Cardiac septum (tissue), 1 donor: ENCODE measurements at places on chromosomes 7 and 10. TPM values are rescaled to one million over a fixed set of nuclear protein-coding genes. Genes with fewer than 3 reads are reported as not detected.
A peak's percentile ranks its signal among the peaks of the same experiment; 100 is the strongest.

TWIST1 gene
- total RNA-seq = 1.2 TPM

DNA sequence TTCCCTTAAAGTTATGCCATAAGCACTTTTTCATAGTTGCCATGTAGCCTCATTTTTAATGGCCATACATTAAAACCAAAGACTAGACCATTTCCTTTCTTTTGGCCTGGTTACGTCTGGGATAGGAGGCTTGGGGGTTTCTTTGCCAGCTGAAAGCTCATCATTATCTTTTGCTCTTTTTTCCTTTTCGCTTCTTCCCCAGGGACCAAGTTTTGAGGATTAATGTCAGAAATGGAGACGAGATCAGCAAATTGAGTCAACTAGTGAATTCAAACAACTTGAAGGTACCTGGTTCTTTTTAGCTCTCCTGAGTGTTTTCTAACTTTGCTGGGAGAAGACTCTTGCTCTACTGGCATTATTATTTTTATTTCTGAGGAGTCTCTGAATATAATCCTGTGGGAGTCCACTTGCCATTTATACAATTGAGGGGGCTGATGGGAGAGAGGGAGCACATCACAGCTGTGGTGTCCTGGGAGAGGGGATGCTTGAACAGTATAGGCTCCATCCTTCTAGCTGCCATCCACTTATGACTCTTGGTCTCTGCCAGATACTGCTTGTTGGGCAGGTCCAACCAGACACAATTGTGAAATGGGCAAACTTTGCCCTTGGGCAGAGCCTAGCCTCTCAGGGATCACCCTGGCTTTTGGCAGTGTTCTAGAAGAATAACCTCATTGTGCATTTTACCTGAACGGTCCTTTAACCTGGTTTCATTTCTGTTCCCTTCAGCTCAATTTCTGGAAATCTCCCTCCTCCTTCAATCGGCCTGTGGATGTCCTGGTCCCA is 5.8 kb downstream of the CPA4 start:
- DNase-seq = no peak

DNA sequence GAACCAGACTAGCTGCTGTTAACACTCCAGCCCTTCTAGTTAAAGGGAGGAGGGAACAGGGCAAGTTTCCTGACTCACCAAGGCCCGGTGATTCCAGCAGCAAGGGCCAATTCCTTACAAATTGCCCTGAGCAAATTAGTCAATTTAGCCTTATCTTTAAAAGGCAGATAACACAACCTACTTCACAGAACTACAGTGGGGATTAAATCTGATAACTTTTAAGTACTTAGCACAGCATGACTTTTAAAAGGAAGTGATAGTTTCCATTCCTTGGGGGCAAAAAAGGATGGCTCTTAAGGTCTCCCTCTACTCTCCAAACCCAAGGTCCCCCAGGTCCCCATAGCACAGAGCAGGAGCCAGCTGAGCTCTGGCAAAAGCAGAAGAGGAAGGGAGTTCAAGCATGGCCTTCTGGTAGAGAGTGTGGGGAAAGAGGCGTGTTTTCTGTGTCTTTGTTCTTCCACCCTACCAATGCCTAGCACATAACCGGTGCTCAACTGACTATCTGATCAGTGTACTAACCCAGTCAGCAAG is 4.0 kb downstream of the CDCA7L start:
- DNase-seq = no peak

- peak; percentile 89 for DNase-seq
These were observed 9.0 kb upstream of the ARPC1B start for GRCh38 chr7:99365318-99366141.

- no peak for DNase-seq
These were observed 383.1 kb downstream of the ADRA2A start for GRCh38 chr10:111459967-111460366.

AKR1C8 gene
- 0.86 TPM for total RNA-seq

GPR26 gene
- total RNA-seq = not detected

DNA sequence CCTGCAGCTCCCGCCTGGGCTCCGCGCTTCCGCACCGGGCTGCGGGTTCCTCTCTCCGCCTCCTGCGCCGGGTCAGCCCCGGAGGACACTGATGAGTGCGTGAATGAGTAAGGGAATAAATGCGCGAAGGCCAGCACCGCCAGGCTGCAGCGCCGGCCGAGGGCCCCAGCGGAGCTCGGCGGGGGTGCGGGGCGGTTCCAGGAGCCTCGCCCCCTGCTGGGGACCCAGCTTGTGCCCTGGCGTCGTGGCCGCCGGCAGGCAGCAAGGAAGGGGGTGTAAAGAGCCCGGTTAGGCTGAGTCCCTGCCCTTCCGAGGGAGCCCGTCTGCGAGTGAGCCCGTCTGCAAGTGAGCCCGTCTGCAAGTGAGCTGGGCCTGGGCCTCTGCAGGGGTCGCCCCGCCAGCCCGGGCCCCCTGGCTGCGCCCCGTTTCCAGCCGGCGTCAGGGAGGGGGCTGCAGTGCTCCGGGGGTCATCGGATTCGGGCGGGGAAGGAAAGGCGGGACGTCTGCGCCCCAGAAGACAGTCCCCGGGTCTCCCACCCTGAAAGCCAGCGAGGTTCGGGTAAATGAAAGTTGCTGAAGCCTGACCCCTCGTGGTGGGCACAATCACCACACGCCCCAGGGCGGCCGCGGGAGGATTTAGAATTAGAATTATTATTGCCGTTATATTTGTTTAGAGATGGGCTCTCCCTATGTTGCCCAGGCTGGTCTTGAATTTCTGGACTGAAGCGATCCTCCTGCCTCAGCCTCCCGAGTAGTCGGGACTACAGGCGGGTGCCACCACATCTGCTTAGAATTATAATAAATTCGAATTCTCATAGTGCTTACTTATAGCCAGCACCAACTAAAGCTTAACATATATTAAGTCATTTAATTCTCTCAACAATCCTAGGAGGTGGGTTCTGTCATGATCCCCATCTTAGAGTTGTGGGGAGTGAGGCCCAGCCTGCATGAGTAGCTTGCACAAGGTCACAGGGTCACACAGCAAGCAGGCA is 8.6 kb upstream of the CRYGN start:
- DNase-seq = peak; percentile 86

DNA sequence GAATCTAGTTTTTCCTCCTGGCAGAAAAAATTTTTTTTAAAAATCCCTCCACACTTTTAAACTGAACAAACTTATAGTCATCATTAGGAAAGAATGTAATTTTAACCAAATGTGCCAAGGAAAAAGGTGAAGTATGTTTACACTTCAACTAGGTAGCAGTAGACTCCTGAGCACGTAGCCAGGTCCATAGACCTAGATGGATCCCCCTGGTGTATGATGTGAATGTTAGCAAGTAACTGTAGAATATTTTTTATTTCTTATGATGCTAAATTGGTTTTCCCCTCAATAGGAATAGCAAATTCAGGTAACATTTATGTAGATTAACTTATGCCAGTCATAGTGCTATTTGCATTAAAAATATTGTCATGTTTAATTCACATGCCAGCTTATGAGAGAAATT is 19.6 kb downstream of the CABCOCO1 start:
- DNase-seq = no peak

- DNase-seq = peak; percentile 99
These were observed at the start of gene ARL4A for GRCh38 chr7:12686891-12687717. Gene ARL4A, plus strand, starts transcription at chr7:12687633. Its CDS starts 622 bp downstream, at chr7:12688255.

NCF1 gene
- 4.0 TPM for total RNA-seq

DNA sequence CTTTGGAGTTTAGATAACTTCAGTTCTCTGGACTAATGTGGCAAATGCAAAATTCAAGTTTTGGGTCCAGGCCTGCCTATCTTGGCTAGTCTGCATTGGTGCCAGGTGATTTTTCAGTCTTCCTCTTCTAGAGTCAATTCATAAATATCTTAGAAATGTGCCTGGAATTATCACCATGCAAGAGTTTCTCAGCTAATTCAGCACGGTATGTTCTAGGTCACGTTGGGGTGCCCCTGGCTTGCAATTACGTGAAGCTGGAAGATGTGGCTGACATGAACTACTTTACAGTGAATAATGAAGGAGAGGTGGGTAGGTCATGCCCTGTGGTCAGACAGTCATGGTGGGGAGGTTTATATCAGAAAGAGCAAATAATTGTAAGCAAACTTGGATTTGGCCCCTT is 25.0 kb downstream of the ZDHHC6 start:
- no peak for DNase-seq

SNX8 gene
- 18.9 TPM for total RNA-seq

DNA sequence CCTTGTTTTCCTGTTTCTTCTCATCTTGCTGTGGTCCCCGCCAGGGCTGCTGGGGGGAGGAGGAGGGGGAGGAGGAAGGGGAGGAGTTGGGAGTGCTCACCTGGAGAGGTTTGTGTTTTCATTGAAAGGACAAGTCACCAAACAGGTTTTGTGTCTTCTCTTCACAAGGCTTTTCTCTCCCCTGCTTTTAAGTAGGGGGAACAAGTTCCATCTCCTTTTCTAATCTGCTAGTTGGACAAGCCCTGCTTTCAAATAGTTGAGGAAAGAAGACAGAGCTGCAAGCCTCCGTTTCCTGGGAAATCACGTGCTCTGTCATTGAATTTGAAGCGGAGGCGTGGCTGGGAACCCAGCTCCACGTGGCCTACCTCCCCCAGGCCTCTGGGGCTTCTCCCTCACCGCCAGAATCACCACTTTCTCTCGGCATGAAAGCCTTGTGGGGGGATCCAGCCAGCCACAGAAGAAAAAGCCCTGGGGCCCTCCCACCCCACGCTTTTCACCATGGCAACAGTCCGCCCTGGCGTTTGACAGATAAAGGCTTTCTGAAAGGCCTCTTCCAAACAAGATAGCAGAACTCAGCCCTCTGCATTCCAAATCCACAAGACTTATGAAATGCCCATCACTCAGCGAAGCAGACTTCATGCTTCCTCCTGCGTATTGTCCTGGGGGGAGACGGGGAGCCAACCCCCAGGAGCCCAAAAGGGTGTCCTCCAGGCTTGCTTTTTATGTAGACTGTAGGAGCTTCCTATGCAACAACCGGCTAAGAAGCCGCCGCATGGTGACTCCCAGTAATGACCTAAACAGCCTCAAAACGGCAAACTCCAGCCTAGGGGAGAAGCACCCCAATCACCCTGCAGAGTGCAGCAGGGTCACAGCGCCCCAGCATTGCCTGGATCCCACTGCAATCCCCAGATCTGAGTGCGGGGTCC is 51.7 kb downstream of the PROSER2 start:
- DNase-seq = no peak

DNA sequence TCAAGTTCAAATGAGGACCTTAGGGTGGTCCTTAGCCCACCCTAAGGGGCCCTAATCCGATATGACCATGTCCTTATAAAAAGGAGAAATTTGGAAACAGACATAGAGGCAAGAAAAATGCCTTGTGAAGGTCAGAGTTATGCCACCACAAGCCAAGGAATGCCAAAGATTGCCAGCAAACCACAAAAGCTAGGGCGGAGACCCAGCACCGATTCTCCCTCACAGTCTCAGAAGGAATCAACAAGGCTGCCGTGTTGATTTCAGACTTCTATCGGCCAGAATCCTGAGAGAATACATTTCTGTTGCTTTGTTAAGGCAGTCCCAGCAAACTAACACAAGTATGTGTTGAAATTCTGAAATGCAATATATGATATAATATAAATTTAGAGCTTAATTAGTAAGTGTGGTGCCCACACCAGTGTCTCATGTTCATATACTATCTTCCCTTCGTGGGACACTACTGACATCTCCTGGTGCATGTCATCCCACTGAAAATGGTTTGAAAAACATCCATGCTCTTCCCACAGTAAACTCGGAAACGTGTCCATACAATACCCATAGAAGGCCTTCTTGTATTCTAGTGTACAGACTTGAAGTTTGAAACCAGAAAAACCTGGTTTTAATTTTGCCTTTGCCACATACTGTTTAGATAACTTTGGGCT is 349.0 kb downstream of the TNS3 start:
- no peak for DNase-seq

FRMD4A gene
- total RNA-seq = 23.7 TPM

DNA sequence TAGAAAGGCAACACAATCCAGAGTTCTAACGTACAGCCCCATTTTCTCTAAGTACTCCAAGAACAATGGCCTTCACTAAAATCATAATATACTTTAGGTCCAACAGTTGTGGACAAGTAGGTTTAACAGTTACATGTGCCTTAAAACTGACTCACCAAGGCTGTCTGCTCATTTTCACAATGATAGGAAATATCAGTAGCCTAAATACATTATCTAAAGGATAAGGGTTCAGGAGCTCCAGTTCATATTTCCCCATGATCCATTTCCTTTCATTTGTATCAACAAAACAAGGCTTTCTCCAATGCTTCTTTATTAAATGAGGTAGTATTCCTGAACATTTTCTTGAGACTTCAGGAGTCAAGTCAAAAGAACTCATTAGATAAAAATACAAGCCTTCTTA is 164.0 kb downstream of the SLC25A13 start:
- DNase-seq = no peak

TNRC18 gene
- total RNA-seq = 40.5 TPM

GRCh38 chr10:117266400-117266799 is 25.5 kb downstream of the SLC18A2 start:
- no peak for DNase-seq

DNA sequence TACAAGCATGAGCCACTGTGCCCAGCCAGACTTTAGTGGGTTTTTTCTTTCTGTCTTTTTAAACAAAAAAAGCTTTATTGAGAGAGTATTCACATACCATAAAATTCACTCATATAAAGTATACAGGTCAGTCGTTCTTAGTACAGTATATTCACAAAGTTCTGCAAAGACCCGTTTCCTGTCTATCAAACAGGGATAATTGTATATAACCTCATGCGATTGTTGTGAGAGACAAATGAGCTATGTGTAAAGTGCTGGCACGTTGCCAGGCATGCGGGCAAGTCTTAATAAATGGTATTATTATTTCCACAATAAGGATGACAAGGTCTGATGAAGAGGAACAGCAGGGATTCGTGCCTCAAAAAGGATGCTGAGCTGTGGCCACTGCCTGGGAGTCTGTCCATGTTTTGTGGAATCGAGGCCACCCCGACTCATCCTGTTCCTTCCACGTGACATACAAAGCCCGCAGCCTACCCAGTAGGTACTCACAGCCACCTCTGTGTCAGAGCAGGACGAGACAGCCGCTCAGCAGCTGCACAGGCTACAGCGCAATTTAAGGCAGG is 51.6 kb downstream of the SMKR1 start:
- DNase-seq = no peak

CCL24 gene
- total RNA-seq = not detected

GRCh38 chr10:117944676-117945447 is 101.9 kb downstream of the RAB11FIP2 start:
- no peak for DNase-seq

EPHA1 gene
- total RNA-seq = not detected

FAM25G gene
- not detected for total RNA-seq

DNA sequence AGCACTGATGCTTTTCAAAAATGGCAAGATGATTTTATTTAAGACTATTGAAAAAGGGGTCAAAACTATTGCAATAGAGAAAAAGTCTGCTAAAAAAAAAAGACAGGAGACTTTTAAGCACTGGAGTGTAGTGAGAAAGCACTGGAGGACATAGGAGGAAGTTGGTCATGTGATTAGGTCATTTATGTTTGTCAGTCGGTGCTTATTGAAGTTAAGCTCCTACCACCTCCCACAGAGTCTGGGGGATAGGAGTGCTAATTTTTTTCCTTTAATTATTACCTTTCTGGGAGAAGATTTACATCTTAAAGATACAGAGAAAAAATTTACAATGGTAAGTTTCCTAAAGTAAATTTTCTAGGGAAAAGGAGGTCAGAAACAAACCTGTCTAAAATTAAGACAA is 80.2 kb upstream of the TMEM229A start:
- no peak for DNase-seq
